ENCODE measurements at places on chromosomes 5 and 9.

DNA sequence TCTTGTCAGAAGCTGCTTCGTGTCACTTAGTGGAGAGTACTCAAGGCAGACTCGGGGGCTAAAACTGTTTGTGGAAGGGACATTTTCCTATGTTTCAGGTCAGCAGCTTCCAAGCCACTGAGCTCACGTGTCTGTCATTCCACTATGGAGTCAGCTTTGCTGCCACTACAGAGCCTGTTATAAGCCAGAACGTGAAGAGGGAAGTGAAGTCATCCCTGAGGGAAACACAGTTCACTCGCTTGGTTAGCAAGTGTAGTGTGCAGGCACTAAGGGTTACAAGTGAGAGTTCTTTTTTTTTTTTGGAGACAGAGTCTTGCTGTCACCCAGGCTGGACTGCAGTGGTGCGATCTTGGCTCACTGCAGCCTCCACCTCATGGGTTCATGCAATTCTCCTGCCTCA lies 24.5 kb upstream of the LTC4S start:
- DNase-seq: no peak

GRCh38 chr5:166236327-166236726 lies 2055.1 kb upstream of the WWC1 start:
- DNase-seq: no peak

GRCh38 chr9:34493972-34494535 lies 28.7 kb downstream of the ENHO start:
- no peak for DNase-seq

DNA sequence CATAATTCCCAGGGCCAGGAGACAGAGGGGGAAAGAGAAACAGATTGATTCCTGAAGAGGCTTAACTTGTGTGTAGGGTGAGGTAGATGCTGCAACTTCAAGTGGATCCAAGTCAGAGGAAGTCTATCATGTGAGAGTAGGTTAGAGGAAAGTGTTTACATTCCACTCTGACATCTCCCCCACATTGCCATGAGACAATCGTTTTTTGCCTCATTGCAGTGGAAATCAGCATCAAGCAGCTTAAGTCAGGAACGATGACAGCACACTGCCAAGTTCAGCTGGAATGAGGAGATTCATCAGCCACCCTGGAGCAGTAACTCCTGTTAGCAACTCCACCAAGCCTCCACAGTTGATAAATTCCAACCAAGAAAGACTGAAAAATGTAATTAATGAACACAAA lies 689.7 kb upstream of the MEF2C start:
- DNase-seq: no peak

DNA sequence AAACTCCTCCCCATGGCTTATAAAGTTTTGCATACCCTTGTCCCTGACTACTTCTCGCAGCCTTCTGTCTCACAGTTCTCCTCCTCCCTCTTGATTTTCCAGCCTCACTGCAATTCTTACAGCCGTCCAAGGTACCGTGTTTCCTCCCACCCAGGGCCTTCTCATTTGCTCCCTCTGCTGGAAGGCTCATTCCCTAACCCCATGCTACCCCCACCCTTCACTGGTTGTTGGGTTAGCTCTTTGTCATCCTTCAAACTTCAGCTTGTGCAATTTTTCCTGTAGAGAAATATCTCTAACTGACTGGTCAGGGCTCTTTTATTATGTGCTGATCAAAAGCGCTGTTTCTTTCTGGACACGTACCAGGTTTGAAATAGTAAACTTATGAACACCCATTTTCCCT lies 329.2 kb downstream of the EBF1 start:
- no peak for DNase-seq

DNA sequence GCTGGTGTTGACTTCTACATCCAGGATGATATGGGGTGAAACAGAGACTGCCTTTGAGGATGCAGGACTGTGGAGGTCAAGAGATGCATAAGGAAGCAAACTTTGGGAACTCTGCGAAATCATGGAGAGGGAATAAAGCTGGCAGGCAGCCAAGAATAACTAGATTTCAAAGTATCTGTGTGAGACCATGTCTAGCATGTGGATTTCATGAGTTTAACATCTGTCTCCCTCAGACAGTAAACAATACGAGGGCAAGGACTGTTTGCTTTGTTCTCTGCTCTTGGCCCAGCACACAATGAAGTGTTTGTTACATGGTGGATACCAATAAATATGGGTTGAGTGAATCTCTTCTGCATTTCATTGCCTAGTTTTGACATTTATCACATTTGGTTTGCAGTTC lies 71.3 kb downstream of the RASEF start:
- no peak for DNase-seq

GRCh38 chr5:109936996-109937395 lies 247.3 kb downstream of the MAN2A1 start:
- DNase-seq: no peak

DNA sequence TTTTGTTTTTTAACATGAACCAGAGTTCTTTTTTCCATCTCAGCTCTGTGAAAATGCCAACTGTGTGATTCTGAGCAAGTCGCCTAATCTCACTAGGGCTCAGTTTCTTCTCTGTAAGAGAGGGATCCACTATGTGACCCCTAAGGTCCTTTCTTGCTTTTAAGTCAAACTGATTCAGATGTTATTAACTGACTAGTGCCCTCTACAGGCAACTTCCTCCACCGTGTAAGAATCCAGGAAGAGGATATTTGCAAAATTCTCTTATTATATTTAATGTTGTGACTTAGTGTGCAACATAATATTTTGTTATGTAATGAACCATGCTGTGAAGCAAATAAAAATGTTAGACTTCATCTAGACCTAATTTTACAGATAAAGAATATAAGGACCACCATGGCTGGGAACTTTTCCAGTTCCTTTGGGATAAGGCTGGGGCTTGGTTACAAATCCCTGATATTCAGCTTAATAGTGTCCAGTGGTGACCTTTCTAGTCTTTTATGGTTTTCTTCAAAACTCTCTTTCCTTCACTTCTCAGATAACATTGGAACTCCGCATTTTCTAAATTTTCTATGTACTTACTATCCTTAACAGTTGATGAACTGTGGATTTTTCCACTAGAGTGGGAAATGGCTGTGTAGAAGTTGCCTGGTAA lies 244.7 kb downstream of the PIK3R1 start:
- no peak for DNase-seq

GRCh38 chr9:87556039-87556438 lies 58.4 kb downstream of the DAPK1 start:
- DNase-seq: no peak

GRCh38 chr9:96006296-96006879 lies 130.9 kb downstream of the ERCC6L2 start:
- no peak for DNase-seq

- DNase-seq: no peak
Observed at GRCh38 chr5:1402611-1403255, 42.5 kb downstream of the SLC6A3 start.

GRCh38 chr5:176528301-176528700 lies 8.9 kb downstream of the RNF44 start:
- DNase-seq: no peak

- no peak for DNase-seq
Observed at GRCh38 chr5:59661954-59662615, 231.4 kb downstream of the PDE4D start.

GRCh38 chr9:121609822-121610637 lies 41.4 kb upstream of the DAB2IP start:
- no peak for DNase-seq

DNA sequence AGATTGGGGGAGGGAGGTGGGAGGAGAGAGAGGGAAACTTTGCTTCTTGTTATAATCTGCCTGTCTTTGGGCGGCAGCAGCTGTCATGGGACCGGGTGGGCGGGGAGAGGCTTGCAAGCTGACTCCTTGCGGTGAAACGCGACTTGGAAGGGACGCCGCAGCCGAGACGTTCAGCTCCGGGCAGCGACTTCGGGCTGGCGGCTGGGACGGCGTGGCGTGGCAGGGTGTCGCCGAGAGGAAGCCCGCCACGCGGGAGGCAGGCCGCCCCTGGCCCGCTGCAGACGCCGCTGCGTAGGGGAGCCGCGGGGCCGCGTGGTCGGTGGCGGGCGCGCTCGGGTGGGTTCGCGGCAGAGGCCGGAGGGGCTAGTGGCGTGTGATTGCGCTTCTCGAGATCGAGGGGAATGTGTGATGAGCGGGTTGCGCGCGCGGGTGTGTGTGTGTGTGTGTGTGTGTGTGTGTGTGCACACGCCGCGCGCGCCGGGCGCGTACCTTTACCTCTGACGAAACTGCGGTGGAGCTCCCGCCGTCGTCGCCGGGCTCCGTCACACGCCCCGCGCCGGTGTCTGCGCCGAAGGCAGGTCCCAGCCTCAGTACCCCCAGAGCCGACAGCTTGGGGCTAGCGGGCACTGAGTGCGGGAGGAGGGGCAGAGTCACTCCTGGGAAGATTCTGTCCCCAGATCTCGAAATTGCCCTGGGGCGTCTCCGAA lies 1.7 kb downstream of the PPARGC1B start:
- peak; percentile 55 for DNase-seq

DNA sequence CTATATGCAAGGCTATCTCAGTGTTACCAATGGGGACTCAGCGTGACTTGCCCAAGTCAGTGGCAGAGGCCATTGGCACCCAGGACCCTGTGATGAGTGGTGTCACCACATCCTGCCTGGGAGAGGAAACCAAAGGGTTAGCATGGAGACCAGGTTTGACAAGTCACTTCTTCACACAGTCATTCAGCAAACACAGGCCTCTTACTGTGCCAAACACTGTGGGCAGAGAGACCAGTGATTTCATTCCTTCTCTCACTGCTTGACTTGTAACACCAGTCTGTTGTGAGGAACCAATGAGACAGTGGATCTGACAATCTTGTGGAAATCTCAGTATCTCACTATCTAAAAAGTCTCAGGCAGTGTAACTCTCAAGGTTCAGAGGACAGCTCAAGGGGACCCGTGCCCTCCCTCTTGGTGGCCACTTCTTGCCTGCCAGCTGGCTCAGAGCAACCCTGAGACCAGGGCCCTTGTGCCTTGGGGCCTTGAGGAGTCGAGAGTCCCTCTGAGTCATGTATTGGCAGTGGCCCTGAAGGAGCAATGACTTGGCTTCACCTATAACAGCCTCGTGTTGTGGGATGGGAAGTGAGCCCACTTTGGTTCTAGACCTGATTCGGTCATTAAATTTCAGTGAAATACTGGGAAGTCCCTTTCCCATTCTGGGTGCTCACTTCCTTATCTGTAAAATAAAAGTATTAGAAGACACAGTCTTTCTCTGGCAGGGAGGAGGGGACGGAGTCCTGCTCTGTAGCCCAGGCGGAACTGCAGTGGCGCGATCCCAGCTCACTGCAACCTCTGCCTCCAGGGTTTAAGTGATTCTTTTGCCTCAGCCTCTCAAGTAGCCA lies 1.6 kb downstream of the FABP6 start:
- no peak for DNase-seq

DNA sequence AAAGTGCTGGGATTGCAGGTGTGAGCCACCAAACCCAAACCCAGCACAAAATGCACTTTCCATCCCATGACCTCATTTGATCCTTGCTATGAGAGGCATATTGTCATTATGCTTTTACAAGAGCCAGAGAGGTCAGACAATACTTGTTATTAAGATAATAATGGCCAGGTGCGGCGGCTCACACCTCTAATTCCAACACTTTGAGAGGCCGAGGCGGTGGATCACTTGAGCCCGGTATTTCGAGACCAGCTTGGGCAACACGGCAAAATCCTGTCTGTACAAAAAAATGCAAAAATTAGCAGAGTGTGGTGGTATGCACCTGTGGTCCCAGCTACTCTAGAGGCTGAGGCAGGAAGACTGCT lies 55.9 kb upstream of the IL17B start:
- no peak for DNase-seq

DNA sequence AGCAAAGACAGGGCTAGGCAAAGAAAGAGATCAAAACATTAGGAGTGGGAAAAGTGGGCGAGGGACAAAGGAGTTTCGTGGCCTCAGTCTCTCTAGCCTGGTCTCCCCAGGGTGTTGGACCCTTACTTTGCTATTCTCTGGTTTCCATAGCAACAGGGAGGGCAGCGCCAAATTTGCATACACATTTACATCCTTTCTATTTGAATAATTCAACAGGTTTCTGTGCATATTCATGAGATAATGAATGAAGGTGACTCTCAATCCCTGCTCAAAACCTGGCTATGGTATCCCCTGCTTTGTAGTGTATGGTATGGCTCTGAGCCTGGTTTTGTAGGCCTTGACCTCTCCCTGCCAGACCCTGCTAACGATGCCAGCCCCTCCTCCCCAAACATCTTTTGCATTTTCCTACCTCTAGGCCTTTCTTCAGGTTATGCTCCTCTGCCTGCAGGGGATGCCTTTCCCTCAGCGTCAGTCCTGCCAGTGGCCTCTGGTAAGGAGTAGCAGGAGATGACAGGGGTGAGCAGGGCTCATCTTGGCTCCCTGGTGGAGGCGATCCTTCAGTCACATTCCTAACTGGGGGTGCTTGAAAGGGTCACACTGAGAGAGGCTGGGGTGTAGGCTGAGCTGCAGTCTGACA lies 9.8 kb downstream of the RPP25L start:
- no peak for DNase-seq

DNA sequence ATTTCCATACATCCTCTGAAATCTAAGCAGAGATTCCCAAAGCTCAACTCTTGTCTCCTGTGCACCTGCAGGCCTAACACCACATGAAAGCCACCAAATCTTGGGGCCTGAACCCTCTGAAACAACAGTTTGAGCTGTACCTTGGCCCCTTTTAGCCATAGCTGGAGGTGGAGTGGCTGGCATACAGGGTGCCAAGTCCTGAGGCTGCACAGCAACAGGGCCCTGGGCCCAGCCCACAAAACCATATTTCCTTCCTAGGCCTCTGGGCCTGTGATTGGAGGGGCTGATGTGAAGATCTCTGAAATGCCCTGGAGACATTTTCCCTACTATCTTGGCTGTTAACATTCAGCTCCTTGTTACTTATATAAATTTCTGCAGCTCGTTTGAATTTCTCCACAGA lies 26.5 kb downstream of the DOCK2 start:
- DNase-seq: no peak

GRCh38 chr5:156188016-156188415 lies 138.9 kb upstream of the SGCD start:
- no peak for DNase-seq

DNA sequence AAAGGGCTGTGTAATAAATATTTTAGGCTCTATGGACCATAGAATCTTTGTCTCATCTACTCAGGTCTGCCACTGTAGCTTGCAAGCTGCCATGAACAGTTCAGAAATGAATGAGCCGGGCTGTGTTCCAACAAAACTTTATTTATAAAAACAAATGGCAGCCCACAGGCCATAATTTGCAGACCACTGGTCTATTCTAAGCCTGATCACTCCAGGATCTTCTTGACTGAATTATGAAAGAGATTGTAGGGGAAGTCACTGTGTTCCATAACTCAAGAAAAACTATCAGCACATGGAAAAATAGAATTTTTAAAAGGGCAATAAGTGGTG lies 11.4 kb upstream of the C1QTNF3 start:
- no peak for DNase-seq

- no peak for DNase-seq
Observed at GRCh38 chr5:95989283-95990048, 27.8 kb upstream of the ELL2 start.

DNA sequence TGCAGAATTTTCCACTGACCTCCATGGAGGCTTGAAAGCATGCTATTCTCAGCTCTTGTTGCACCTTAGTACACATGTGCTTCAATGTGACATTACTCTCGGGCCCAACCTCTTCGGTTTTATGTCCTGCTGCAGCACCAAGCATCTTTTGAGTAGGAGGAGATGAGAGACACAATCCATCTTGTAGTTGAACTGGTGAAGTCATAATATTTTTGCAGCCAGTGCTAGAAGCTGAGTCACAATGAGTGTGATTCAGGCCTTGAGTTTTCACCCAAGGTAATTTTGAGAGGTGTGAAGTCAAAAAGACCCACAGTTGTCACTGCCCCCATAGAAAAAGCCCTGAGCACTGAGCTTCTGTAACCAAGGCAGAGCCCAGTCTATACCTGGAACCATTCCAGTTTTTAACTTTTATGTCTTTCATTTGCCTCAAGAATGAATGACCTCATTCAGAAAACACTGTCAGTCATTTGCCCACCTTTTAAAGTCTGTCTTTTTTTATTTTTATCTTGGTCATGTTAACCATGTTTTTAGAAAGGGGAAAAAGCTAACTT lies 117.7 kb downstream of the ZNF462 start:
- DNase-seq: no peak

All from SW 1271 (cell line).